ENCODE measurements at places on chromosomes 16 and 17. TPM values are rescaled to one million over a fixed set of nuclear protein-coding genes. Genes with fewer than 3 reads are reported as not detected.

GRCh38 chr16:17336530-17336900 lies 134.2 kb downstream of the XYLT1 start:
- DNase-seq = no peak

- no peak for DNase-seq
Observed at GRCh38 chr16:4522051-4522581, 16.5 kb downstream of the CDIP1 start.

GRCh38 chr17:66187718-66188117 lies 4.2 kb downstream of the CEP112 start:
- no peak for DNase-seq

GRCh38 chr17:77320485-77321256 lies 179.9 kb downstream of the SEC14L1 start:
- DNase-seq = no peak

DNA sequence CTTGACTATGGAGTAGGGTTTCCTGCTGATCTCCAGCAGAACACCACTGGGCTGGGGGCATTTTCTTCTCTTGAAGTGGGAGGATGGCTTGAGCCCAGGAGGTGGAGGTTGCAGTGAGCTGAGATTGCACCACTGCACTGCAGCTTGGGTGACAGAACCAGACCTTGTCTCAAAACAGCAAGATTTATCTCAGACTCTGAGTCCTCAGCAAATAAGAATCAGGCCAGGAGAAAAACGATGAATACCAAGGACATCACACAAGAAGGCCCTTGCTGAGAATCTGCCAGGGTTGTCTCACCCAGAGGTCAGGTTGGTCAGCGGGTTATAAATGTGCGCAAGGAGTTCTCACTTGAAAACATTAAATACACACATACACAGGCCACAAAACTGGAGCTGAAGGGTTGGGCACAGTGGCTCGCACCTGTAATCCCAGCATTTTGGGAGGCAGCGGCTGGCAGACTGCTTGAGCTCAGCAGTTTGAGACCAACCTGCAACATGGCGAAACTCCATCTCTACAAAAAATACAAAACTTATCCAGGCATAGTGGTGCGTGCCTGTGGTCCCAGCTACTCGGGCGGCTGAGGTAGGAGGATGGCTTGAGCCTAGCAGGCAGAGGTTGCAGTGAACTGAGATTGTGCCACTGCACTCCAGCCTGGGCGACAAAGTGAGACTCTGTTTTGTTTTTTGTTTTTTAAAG lies 7.7 kb downstream of the MXRA7 start:
- DNase-seq = no peak

GRCh38 chr17:41315814-41316445 lies 420 bp upstream of the KRTAP17-1 start:
- no peak for DNase-seq

GRCh38 chr16:11384184-11384955 lies 39.1 kb downstream of the RMI2 start:
- DNase-seq = no peak

Gene DHRS7C
- polyA plus RNA-seq = not detected

Gene RASL10B
- polyA plus RNA-seq = 16.6 TPM

Gene MYO1D
- 25.5 TPM for polyA plus RNA-seq

Gene KRT12
- not detected for polyA plus RNA-seq

Gene NAGS
- polyA plus RNA-seq = 3.9 TPM

Gene GCGR
- polyA plus RNA-seq = 9.6 TPM

Gene TOB1
- polyA plus RNA-seq = 34.1 TPM

Measured in left renal cortex interstitium (tissue), 4 donors.